ENCODE measurements at places on chromosomes 11 and 22. TPM values are rescaled to one million over a fixed set of nuclear protein-coding genes. Genes with fewer than 3 reads are reported as not detected.
A peak's percentile ranks its signal among the peaks of the same experiment; 100 is the strongest.

GRCh38 chr11:6319704-6320410, 444 bp downstream of the CAVIN3 start:
- peak overlapping the region; percentile 85 for H3K27ac ChIP-seq
- H3K36me3 ChIP-seq, result no peaks in the 10 kb centered on the region
- H3K4me1 ChIP-seq, result peaks cover 6% of the 10 kb centered on the region
- peak overlapping the region; percentile 51 for H3K4me3 ChIP-seq
- no peaks in the 10 kb centered on the region for H3K27me3 ChIP-seq

- H3K4me3 ChIP-seq, result no peak overlapping the region
- H3K27me3 ChIP-seq, result no peaks in the 10 kb centered on the region
- no peaks in the 10 kb centered on the region for H3K4me1 ChIP-seq
- H3K27ac ChIP-seq, result no peak overlapping the region
- no peak for DNase-seq
These were observed 37.0 kb downstream of the GAB2 start for GRCh38 chr11:78380615-78381051.

DNA sequence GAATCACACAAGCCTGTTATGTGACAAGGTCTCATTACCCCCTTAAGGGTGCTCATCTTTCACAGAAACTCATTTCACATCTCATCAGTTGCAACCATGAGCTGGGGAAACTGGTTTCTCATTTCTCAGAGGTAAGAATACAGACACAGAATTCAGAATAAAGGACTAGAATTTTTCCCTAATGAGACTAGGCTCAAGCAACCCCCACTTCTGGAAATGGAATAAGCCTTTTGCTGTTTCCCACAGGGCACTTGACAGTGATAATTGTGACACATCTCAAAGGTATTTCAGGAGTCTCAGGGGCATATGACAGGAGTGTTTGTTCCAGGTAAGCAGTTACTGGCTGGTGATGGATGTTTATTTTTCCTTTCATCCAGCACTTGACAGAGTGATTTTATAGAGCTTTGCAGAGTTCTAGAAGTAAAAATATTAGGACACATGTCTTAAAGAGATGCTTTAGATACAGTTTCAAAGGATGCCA, 112.9 kb upstream of the DDI1 start:
- no peak overlapping the region for H3K4me3 ChIP-seq
- no peaks in the 10 kb centered on the region for H3K36me3 ChIP-seq
- H3K27me3 ChIP-seq, result no peaks in the 10 kb centered on the region
- H3K27ac ChIP-seq, result no peak overlapping the region

DNA sequence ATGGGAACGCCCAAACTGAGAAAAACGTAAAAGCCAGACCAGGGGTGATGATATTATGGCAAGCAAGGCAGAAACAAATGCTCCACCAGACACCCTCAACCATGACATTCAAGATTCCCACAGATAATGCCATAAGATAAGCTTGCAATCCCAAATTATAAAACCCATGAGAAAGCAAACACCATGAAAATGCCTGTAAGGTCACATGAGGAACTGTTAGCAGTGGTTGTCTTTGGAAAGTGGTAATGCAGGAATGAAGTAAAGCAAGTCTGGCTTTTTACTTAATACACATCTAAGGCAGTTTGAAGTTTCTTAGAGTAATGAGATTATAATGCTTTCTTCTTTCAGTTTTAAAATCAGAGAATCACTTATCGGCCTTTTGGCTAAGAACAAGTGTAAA, 111.0 kb downstream of the MN1 start:
- DNase-seq, result no peak
- H3K27ac ChIP-seq, result no peak overlapping the region
- no peaks in the 10 kb centered on the region for H3K4me1 ChIP-seq

GRCh38 chr11:5421811-5422210, at the start of gene OR51Q1:
OR51Q1 (plus strand) TSS chr11:5422111; CDS start chr11:5422201, 90 bp downstream.
- no peak for DNase-seq
- no peaks in the 10 kb centered on the region for H3K36me3 ChIP-seq
- H3K4me3 ChIP-seq, result no peak within 1 kb of the TSS
- H3K4me1 ChIP-seq, result no peaks in the 10 kb centered on the region
- H3K27ac ChIP-seq, result no peak within 1 kb of the TSS
- H3K27me3 ChIP-seq, result no peaks in the 10 kb centered on the region

Gene OR2AG2
- total RNA-seq, result not detected

DNA sequence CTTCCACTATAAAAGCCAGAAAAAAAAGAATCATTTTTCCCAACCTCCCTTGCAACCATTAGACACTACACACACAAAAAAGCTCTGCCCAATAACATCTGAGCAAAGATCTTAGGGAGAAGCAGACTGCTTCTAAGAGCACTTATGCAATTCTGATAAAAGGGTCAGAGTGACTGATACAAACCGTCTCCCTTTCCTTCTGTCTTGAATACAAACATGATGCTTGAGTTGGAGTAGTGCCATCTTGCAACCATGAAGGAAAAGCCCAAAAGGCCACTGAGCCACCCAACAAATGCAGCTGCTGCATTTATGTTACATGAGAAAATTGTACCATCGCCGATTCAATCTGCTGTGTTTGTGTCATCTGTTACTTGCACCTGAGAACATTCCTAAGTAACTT, 47.6 kb upstream of the EED start:
- no peaks in the 10 kb centered on the region for H3K36me3 ChIP-seq
- no peak overlapping the region for H3K27ac ChIP-seq
- H3K27me3 ChIP-seq, result no peaks in the 10 kb centered on the region
- H3K4me3 ChIP-seq, result no peak overlapping the region

- DNase-seq, result peak; percentile 68
- H3K27me3 ChIP-seq, result no peaks in the 10 kb centered on the region
- H3K36me3 ChIP-seq, result peaks cover 5% of the 10 kb centered on the region
- H3K27ac ChIP-seq, result peak overlapping the region; percentile 70
- H3K4me1 ChIP-seq, result no peaks in the 10 kb centered on the region
These were observed 24.6 kb downstream of the DCPS start for GRCh38 chr11:126328444-126328843.

- H3K4me3 ChIP-seq, result no peak overlapping the region
- H3K27me3 ChIP-seq, result no peaks in the 10 kb centered on the region
- no peak overlapping the region for H3K27ac ChIP-seq
- H3K36me3 ChIP-seq, result no peaks in the 10 kb centered on the region
- peak; percentile 20 for DNase-seq
These were observed 31.9 kb downstream of the OTOG start for GRCh38 chr11:17578958-17579357.

DNA sequence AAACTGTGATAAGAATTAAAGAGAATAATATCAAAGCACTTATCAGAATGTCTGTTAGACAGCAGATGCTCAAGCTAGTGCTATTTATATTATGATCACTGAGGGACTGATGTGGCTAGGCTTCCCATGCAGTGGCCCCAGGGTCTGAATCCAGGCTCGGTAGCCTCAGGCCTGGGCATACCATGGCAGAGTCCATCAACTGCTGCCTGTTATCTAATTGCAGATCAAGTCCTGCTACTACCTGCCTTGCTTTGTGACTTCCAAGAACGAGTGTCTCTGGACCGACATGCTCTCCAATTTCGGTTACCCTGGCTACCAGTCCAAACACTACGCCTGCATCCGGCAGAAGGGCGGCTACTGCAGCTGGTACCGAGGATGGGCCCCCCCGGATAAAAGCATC, 57.5 kb downstream of the TIMP3 start:
- DNase-seq, result no peak
- no peak overlapping the region for H3K27ac ChIP-seq
- H3K4me1 ChIP-seq, result no peaks in the 10 kb centered on the region
- H3K4me3 ChIP-seq, result no peak overlapping the region

- peak overlapping the region; percentile 99 for H3K27ac ChIP-seq
- no peaks in the 10 kb centered on the region for H3K4me1 ChIP-seq
- peak overlapping the region; percentile 93 for H3K4me3 ChIP-seq
- peaks cover 6% of the 10 kb centered on the region for H3K36me3 ChIP-seq
These were observed 517 bp downstream of the HIRA start for GRCh38 chr22:19430890-19431541.

Gene PPP2R5B
- 9.4 TPM for total RNA-seq

- no peak overlapping the region for H3K27ac ChIP-seq
- no peaks in the 10 kb centered on the region for H3K27me3 ChIP-seq
- no peaks in the 10 kb centered on the region for H3K36me3 ChIP-seq
- H3K4me3 ChIP-seq, result no peak overlapping the region
- no peak for DNase-seq
- H3K4me1 ChIP-seq, result peaks cover 30% of the 10 kb centered on the region
These were observed 79.9 kb downstream of the AMBRA1 start for GRCh38 chr11:46513934-46514342.

GRCh38 chr11:104852811-104853210, 45.4 kb downstream of the CASP12 start:
- no peak for DNase-seq
- H3K4me3 ChIP-seq, result no peak overlapping the region
- H3K36me3 ChIP-seq, result no peaks in the 10 kb centered on the region
- no peaks in the 10 kb centered on the region for H3K27me3 ChIP-seq

DNA sequence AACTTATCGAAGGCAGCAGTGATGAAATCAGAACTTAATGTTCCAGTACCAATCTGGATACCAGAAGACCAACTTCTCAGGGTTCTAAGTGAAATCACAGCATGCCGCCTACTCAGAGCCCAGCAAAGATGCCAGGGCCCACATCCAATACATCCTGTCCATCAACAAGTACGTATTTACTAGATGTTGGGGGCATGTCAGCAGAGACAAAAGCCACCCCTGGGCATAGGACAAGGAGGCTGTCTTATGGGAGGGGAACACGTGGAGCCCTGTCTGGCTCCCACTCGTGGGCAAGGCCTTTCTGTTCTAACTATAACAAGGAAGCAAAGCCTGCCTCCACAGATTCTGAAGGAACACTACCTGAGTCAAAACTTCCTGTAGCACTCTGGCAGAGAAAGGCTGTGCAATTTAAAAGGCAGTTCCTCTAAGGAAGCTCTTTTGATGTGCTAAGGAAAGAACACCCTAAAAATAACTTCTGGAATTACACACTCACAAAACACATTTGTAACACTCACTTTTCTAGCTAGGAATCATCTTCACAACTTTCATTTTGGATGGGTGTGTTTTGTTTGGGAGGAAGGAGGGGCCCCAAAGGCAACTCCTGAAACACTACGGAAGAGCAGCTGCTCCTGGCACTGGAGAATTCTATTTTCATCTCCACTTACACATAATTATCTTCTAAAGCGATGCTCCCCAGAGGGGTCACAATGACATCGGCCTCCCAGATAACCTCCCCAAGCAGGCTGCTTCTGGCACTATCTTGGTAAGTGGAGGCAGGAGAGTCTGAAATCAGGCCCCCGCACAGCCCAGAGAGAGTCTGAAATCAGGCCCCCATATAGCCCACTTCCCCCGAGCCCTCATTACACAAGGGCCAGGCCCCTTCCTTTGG, 14.2 kb downstream of the SMCO4 start:
- H3K27ac ChIP-seq, result peak overlapping the region; percentile 69
- no peak for DNase-seq
- no peaks in the 10 kb centered on the region for H3K36me3 ChIP-seq
- no peaks in the 10 kb centered on the region for H3K27me3 ChIP-seq
- peaks cover 61% of the 10 kb centered on the region for H3K4me1 ChIP-seq
- H3K4me3 ChIP-seq, result no peak overlapping the region

Gene ANO3
- 2.6 TPM for total RNA-seq

DNA sequence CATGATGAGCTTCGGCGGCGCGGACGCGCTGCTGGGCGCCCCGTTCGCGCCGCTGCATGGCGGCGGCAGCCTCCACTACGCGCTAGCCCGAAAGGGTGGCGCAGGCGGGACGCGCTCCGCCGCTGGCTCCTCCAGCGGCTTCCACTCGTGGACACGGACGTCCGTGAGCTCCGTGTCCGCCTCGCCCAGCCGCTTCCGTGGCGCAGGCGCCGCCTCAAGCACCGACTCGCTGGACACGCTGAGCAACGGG, 169 bp downstream of the NEFH start:
- H3K36me3 ChIP-seq, result no peaks in the 10 kb centered on the region
- H3K27me3 ChIP-seq, result peaks cover 4% of the 10 kb centered on the region
- no peak for DNase-seq

DNA sequence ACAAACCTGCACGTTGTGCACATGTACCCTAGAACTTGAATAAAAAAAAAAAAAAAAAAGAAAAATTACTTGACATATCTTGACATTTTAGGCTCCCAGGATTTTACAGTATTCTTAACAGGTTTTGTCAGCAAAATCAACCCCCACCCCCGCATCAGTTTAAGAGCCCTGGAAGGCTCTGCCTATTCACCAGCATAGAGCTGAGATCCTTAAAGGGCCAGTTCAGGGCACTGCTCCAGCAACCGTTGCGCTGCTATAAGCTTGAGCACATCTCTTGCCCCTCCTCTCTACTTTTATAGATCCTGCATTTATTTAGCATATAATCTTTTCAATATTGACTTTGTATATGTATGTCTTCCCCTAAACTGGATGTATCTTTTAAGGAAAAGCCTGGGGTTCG, 697 bp upstream of the PAFAH1B2 start:
- no peak for DNase-seq
- H3K27me3 ChIP-seq, result no peaks in the 10 kb centered on the region
- peak overlapping the region; percentile 97 for H3K4me3 ChIP-seq
- H3K36me3 ChIP-seq, result no peaks in the 10 kb centered on the region
- H3K4me1 ChIP-seq, result no peaks in the 10 kb centered on the region

Gene OR51B4
- not detected for total RNA-seq
